Activated naive CD8-positive, alpha-beta T cell treated with anti-CD3 and anti-CD28 coated beads, Interleukin-2, amount 50 U/mL, for 24 hours (primary cell): ENCODE measurements at places on chromosomes 1 and 21.

GRCh38 chr1:111937147-111937725 is 52.2 kb downstream of the KCND3 start:
- H3K27ac ChIP-seq, result no peak overlapping the region
- no peak overlapping the region for H3K4me3 ChIP-seq
- no peaks in the 10 kb centered on the region for H3K4me1 ChIP-seq
- no peaks in the 10 kb centered on the region for H3K36me3 ChIP-seq

DNA sequence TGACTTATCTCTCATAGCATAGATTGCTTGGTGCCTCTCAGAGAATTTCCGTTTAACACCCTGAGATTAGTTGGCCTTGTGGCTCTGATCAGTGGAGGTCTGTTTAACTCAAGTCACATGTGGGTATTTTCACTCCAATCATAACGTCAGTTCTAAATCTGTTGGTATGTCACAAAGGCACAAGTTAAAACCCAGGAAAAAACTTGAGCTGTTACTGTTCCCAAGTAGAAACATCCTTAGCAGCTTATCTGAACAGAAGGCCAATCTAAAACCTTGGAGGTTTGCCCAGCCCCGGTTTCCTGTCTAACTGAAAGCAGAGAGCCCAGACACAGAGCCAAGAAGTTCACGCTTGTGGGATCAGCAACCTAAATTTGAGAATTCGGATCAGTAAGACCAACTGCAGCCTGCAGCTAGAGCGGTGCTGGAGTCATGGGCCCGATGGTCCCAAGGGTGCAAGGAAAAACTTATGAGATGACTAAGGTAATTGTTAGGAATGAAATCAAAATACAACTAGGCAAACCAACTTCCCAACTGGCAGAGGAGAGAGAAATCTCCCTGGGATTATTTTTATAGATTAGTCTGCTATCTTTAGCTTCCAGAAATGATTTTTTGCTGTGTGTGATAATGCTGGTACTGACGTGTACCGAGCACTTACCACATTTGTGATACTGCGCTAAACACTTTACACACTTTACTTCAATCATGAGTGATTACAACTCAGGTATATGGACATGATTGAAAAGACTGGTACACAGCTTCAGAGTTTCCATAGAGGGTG is 90.2 kb upstream of the C1orf21 start:
- H3K27me3 ChIP-seq, result peaks cover 5% of the 10 kb centered on the region
- DNase-seq, result no peak
- no peaks in the 10 kb centered on the region for H3K4me1 ChIP-seq
- H3K4me3 ChIP-seq, result no peak overlapping the region
- H3K36me3 ChIP-seq, result no peaks in the 10 kb centered on the region
- no peak overlapping the region for H3K27ac ChIP-seq

- peak overlapping the region; percentile 57 for H3K4me3 ChIP-seq
- H3K27me3 ChIP-seq, result peaks cover 14% of the 10 kb centered on the region
- H3K4me1 ChIP-seq, result peaks cover 41% of the 10 kb centered on the region
- no peaks in the 10 kb centered on the region for H3K36me3 ChIP-seq
These were observed 60.4 kb upstream of the ACOT11 start for GRCh38 chr1:54487571-54488050.

DNA sequence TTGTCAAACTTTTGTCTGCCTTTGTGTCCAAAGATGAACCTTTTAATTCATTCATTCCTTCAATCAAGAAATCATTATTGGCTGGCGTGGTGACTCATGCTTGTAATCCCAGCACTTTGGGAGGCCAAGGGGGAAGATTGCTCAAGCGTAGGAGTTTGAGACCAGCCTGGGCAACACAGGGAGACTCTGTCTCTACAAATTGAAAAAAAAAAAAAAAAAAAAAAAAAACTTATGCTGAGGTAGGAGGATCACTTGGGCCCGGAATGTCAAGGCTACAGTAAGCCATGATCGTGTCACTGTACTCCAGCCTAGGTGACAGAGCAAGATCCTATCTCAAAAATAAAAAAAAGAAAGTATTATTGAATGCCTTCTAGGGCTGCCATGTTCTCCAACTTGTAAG is 51.3 kb upstream of the CXADR start:
- no peaks in the 10 kb centered on the region for H3K4me1 ChIP-seq
- no peaks in the 10 kb centered on the region for H3K36me3 ChIP-seq
- H3K27me3 ChIP-seq, result peaks cover 2% of the 10 kb centered on the region

- H3K36me3 ChIP-seq, result no peaks in the 10 kb centered on the region
- H3K27me3 ChIP-seq, result peaks cover 1% of the 10 kb centered on the region
- H3K27ac ChIP-seq, result no peak overlapping the region
- H3K4me1 ChIP-seq, result peaks cover 9% of the 10 kb centered on the region
These were observed 120.3 kb downstream of the ATG4C start for GRCh38 chr1:62903982-62904855.

GRCh38 chr1:202343652-202344349 is 2.1 kb upstream of the UBE2T start:
- peaks cover 31% of the 10 kb centered on the region for H3K4me1 ChIP-seq
- peak overlapping the region; percentile 56 for H3K4me3 ChIP-seq
- peak overlapping the region; percentile 7 for H3K27ac ChIP-seq
- DNase-seq, result no peak
- H3K27me3 ChIP-seq, result no peaks in the 10 kb centered on the region

DNA sequence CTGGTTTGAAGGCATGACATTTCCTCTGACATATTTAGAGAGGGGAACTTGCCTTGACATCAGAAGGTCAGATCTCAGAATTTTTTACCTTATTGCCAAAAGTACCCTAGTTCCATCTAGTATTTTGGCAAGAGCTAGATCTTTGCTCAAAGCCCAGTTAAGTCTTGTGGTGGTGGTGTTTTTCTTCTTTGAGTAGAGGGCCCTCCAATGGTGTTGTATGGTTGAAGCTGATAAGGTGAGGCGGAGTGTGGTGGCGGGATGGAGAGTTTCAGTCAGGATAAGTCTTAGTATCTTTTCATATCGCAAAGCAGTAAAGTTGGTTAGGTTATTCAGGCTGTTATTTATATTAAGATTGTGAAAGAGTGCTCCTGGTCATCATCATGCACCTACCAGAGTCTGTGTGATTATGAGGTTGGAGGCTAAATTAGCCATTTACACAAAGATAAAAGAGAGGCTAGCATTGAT is 20.1 kb upstream of the MACF1 start:
- H3K27me3 ChIP-seq, result no peaks in the 10 kb centered on the region
- peak overlapping the region; percentile 48 for H3K4me3 ChIP-seq
- no peak for DNase-seq
- peak overlapping the region; percentile 97 for H3K27ac ChIP-seq
- H3K4me1 ChIP-seq, result peaks cover 55% of the 10 kb centered on the region
